Esophagus squamous epithelium (tissue), 5 donors: ENCODE measurements at places on chromosomes 12 and 14. TPM values are rescaled to one million over a fixed set of nuclear protein-coding genes. Genes with fewer than 3 reads are reported as not detected.

Gene TAS2R31
- total RNA-seq: 1.7 TPM

Gene DNAJC22
- not detected for total RNA-seq

Gene GLIPR1L2
- 0.29 TPM for total RNA-seq

Gene NXPH4
- 4.0 TPM for total RNA-seq

Gene TEDC1
- 7.7 TPM for total RNA-seq

Gene GNB3
- total RNA-seq: 0.76 TPM

Gene RNU6-8
- not detected for total RNA-seq

Gene PIP4P1
- total RNA-seq: 16.5 TPM

Gene CLEC14A
- 18.5 TPM for total RNA-seq

DNA sequence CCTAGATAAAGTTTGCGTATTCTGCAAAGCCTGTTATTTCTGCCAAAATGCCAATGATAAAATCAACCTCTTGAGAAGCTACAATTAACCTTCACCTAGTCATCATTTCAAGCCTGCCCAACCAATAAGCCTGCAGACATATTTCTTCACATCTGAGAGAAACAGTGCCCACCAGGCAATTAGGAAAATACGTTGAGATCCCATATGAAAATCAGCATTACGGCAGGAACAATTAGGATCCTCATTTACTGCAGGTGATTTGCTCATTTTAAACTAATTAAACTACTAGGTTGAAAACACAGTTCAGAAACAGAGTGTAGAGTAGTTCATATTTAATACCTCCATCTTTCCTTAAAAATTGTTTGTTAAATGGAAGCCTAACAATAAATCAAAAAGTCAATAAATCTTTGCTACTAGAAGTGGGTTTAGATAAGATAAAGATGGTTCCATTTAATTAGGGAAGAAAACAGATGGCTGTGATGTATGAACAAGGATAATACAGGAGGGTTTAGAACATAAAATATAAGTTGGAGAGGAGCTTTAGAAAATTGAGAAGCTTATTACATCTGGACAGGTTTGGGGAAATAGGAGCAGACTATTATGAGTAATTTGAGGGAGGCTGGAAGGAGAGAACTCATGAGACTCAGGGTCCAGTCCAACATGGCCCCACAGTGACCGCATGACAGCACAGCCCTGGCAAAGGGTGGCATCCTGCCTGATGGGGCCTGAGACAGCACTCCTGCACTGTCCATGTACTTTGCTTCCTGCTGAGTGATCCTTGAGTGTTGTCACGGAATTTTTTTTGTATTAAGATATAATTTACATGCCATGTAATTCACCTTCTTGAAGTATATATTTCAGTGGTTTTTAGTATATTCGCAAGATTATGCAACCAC lies 26.9 kb upstream of the PYGL start:
- H3K4me1 ChIP-seq: no peaks in the 10 kb centered on the region
- no peaks in the 10 kb centered on the region for H3K27me3 ChIP-seq
- no peak for DNase-seq
- no peaks in the 10 kb centered on the region for H3K36me3 ChIP-seq
- H3K4me3 ChIP-seq: no peak overlapping the region
- H3K27ac ChIP-seq: no peak overlapping the region

GRCh38 chr14:100807979-100808734 lies 17.8 kb upstream of the MEG3 start:
- H3K4me3 ChIP-seq: no peak overlapping the region
- no peak for DNase-seq
- no peaks in the 10 kb centered on the region for H3K4me1 ChIP-seq
- H3K27ac ChIP-seq: no peak overlapping the region
- H3K27me3 ChIP-seq: no peaks in the 10 kb centered on the region
- H3K36me3 ChIP-seq: no peaks in the 10 kb centered on the region

DNA sequence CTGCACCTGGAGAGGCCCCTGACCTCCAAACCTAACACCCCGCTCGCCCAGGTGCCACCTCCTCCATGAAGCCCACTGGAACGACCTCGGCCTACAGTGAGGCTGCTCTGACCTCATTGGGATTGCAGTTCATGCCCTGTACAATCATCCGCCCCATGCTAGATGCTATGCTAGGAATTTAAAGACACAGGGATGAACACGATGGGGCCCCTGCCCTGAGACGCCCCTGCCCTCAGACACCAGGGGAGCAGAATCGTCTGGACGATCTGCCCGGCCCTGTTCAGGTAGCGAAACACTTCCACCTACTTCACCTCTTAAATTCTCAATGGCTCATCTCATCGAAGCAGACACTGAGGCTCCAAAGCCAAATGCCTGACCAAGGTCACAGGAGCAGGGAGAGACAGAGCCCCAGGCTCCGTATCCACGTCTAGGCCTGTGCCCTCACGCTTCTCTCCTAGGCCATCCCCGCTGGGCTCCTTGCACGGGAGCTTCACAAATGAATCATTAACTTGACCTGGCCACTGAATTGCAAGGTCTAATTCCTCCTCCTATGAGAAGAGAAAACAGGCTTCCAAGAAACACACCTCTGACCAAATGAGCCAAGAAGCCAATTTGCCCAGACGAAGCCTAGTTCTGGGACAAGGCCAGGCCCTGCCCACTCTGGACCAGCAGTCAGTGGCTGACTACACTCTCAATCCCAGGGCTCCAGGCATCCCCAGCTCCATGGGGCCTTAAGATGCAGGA lies 35.2 kb downstream of the SCARB1 start:
- peak overlapping the region; percentile 25 for H3K27ac ChIP-seq
- H3K36me3 ChIP-seq: no peaks in the 10 kb centered on the region
- peaks cover 16% of the 10 kb centered on the region for H3K4me1 ChIP-seq
- H3K27me3 ChIP-seq: no peaks in the 10 kb centered on the region

GRCh38 chr12:110928700-110929099 lies 8.3 kb upstream of the MYL2 start:
- DNase-seq: no peak
- H3K27ac ChIP-seq: no peak overlapping the region
- H3K4me3 ChIP-seq: no peak overlapping the region
- no peaks in the 10 kb centered on the region for H3K27me3 ChIP-seq
- no peaks in the 10 kb centered on the region for H3K36me3 ChIP-seq

GRCh38 chr14:99230208-99231151 lies 41.5 kb downstream of the BCL11B start:
- H3K4me1 ChIP-seq: peaks cover 26% of the 10 kb centered on the region
- peak overlapping the region; percentile 73 for H3K27ac ChIP-seq
- H3K4me3 ChIP-seq: no peak overlapping the region

DNA sequence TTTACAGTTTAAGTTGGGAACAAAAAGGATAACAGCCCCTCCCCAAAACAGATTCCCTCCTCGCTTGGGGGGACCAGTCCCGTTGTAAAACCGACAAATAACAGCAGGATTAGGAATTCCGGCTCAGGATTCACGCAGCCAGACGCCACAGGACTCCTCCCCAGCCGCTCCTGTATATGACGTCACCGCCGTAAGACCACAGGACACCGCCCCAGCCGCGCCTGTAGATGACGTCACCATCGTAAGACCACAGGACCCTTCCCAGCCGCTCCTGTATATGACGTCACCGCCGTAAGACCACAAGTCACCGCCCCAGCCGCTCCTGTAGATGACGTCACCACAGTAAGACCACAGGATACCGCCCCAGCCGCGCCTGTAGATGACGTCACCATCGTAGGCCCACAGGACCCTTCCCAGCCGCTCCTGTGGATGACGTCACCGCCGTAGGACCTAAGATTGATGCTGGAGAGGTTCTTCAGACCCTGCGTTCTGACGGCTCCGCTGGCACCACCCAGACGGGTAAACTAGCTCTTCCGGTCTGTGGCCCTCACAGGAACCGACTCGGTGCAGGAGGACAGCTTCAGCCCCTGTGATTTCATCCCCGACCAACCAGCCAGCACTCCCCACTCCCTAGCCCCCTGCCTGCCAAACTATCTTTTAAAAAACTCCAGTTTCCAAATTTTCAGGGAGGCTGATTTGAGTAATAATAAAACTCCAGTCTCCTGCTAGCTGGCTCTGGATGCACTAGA lies 43.9 kb upstream of the FBRSL1 start:
- DNase-seq: no peak
- peak overlapping the region; percentile 76 for H3K27ac ChIP-seq
- peak overlapping the region; percentile 55 for H3K4me3 ChIP-seq
- peaks cover 79% of the 10 kb centered on the region for H3K27me3 ChIP-seq
- no peaks in the 10 kb centered on the region for H3K36me3 ChIP-seq
